ENCODE measurements at places on chromosomes 7 and 10.

- DNase-seq, result peak; percentile 84
Observed at GRCh38 chr10:124417895-124418725, 613 bp downstream of the OAT start.

DNA sequence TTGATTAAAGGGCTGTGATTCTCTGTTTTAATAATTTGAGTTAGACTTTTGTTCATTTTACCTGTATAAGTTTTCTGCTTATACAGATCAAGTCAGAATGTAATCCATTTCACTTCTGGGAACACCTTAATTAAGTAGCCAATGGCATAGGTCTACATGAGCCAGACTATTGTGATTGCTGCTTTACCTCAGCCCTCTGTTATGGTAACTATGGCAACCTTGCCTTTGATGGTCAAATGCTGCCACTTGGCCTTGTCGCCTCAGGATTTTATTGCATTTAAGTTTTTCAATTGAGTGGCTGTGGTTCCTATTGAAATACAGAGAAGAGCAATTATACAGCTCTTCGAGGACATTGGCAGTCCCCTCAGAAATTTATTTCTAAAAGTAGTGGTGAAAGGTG is 64.3 kb upstream of the TMEM106B start:
- DNase-seq, result no peak

GRCh38 chr10:96789571-96790108 is 42.5 kb upstream of the LCOR start:
- DNase-seq, result no peak

DNA sequence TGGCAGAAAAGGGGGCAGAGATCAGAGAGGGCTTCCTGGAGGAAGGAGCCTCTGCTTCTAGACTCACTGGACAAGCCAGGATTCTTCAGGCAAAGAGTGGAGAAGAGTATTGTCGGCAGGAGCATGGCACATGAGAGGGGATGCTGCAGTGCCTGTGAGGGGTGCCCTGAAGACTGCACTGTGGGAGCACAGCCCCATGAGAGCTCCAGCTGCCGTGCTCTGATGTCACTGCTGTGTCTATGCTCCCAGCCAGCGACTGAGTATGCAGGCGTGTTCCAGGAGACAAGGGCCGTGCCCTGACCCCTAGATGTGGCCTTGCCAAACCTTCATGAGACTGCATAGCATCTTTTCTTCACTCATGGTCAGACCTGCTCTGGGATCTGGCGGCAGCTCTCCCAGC is 339.1 kb downstream of the RPS24 start:
- DNase-seq, result no peak

DNA sequence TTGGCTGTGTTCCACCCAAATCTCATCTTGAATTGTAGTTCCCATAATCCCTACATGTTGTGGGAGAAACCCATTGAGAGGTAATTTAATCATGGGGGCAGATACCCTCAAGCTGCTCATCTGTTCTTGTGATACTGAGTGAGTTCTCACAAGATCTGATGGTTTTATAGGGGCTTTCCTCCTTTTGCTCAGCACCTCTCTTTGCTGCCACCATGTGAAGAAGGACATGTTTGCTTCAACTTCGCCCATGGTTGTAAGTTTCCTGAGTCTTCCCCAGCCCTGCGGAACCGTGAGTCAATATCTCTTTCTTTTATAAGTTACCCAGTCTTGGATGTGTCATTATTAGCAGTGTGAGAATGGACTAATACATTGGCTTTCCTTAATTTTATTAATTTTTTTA is 527.8 kb downstream of the MDFIC start:
- no peak for DNase-seq

DNA sequence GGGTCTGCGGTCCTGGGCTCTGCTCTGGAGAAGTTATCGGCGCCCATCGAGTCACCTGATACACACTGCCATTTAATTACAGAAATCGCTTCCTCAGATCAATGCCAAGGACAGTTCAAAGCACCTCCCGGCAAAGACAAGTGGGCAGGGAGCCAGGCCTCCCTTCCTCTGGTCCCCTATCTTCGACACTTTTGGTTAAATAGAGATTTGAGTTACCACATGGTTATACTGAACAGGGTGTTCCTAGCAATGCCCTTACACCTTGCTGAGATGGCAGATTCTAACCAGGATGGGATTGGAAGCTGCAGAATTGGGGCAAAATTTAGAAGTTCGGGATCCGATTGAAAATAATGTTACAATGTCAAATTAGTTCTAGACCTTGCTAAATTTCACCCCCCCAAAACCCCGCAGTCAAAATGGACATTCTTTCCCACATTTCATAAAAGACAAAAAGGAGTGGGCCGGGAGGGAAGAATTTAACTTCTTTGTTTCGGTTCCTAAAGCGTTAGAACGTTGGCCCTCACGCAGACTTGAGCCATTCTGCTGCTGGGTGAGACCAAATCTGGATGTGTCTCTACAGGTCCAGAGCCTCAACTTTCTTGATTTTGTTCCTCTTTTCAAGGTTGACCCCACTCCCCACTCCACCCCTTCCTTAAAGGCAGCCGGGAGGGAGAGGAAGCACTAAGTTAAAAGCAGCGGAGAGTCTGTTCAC is 2.2 kb upstream of the DLX5 start:
- DNase-seq, result no peak

DNA sequence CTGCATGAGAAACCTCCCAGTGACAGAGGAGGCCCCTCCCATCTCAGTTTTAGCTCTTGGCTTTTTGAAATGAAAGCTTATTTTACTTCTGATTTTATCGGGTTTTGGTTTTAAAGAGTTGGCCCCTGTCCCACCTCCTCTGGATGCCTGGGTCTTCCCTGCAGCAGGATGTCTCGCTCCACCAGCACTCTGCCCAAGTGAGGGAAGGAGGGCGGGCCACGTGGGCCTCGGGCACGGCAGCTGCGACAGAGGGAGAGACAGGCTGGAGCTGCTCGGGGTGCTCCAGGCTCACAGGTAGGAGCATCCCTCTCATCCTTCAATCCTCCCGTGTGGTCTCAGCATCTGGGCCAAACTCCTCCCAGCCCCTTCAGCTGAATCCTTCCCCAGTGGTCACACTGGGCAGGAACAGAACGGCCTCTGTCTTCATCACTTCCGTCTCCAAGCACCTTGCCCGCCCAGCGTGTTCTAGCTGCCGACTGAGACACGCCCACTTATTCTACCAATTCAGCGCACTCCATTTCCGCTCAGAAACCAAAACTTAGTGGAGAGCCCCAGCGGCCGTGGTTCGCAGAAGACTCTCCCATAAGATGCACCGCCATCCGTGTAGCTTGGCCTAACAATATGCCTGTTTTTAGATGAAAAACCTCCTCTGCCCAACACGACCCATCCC is 222.9 kb downstream of the GLRX3 start:
- no peak for DNase-seq

GRCh38 chr7:38274927-38275620 is 1.6 kb upstream of the TARP start:
- DNase-seq, result no peak

DNA sequence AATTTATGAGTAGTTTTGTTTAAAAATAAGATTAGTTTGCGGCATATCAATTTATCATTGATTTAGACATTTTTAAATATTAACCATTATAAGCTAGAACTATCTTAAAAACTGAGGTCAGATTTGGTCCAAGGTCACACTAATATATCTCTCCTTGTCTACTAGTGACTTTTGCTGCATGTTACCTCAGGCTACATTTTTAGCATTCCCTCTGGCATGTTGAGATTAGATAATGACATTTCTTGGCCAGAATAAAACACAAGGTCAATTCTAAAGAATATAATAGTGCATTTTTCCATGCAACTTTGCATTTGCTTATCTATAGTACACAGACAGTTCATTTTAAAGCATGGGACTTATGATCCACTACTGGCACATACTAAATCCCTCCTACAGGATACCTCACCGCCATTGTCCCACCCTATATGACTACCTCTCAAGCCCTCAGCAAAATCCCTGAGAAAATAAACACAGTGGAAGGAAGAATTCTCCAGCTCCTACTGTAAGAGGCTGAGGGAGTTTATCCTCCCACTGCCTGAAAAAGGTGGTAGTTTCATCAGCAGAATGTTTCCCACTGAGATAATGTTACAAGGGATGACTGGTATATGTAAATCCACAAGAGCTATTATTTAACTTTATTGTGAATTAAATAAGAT is 816.4 kb downstream of the GRM8 start:
- no peak for DNase-seq

DNA sequence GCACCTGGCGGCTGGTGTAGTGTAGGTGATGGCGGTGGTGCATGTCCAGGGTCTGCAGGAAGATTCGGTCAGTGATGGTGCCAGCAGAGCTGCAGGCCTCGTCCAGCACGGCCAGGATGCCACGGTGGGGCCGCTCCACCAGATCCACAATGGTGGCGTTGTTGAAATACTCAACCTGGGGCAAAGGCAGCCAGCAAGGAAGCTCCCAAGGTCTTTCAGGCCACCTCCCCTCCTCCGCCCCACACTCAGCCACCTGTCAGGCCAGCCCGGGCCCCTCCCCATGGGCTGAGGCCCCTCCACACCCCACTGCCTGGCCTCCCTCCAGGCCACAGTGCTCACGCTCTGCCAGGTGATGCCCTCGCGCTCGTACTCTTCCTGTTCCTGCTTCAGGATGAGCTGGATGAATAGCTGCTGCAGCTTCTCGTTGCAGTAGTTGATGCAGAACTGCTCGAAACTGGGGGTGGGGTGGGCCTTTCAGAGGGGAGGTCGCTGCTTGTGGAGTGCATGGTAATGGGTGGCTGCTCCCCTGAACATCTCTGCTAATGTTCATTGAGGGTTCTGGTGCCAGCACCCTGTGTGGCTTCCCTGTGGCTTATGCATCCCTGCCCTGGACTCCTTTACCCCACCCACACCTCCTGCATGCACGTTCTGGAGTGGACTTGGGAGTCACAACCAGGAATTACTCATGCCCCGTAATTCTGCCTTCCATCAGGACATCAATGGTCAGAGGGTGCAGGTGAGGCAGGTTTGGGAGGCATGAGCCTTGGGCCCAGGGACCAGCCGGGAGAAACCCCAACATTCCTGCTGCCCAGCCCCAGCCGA is 8.9 kb downstream of the MYO1G start:
- DNase-seq, result no peak

DNA sequence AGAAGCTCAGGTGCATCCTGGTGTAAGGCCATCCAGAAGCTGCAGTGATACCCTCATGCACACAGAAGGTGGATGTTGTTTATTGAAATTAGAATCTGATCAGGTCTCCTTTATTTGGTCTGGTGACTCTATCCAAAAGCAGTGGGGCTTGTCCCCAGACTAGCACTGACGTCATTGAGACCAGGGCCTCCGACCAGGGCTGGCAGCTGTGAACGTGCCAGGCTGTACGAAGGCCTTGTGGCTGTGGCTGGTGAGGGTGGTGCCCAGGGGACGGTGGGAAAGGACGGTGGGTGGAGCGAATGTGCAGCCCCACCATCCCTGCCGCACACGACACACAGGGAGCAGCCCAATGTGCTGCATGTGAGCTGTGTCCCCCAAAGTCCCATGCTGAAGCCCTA is 160.0 kb downstream of the ADARB2 start:
- no peak for DNase-seq

DNA sequence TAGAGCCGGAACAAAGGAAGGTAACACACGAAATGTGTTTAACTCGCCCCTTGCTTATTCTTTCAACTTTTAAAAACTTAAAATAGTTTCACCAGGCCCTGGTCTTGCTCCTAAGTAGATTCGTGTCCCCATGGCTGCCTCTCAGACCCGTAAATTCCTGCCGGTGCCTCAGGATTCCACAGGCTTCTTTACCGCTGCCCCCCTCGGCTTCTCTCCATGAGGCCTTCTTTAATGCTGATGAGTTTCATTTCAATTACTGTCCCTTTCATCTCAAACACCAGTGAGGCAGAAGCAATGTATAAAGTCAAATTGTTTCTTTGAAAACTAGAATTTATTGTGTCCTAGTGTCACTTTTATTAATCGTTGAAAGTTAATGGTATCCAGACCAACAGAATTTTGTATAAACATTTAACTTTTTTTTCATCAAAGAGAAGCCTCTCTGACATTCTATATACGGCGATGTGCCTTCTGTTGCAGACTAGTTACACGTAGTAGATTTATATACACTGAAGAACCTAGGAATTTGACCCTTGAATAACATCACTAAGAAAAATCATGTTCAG is 225.2 kb downstream of the C7orf25 start:
- no peak for DNase-seq

DNA sequence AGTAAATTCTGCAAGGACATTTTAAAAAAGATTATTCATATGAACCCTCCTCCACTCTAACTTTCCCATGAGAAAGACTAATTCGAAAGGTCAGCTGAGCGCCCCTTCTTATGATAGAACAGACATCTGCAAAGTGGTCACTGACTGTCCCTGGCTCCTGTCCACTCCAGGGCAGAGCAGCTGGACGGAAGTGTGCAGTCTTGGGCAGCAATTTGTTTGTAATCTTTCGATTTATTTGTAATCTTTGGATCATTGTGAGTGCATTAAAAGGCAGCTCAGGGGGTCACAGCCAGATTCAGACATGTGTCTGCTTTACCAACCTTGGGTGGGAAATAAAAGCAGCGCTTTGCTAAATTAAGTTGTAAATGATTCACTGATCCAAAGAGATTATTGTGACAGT is 158.8 kb upstream of the ADARB2 start:
- no peak for DNase-seq

- peak; percentile 68 for DNase-seq
Observed at GRCh38 chr10:95480102-95480900, 80.9 kb downstream of the SORBS1 start.

DNA sequence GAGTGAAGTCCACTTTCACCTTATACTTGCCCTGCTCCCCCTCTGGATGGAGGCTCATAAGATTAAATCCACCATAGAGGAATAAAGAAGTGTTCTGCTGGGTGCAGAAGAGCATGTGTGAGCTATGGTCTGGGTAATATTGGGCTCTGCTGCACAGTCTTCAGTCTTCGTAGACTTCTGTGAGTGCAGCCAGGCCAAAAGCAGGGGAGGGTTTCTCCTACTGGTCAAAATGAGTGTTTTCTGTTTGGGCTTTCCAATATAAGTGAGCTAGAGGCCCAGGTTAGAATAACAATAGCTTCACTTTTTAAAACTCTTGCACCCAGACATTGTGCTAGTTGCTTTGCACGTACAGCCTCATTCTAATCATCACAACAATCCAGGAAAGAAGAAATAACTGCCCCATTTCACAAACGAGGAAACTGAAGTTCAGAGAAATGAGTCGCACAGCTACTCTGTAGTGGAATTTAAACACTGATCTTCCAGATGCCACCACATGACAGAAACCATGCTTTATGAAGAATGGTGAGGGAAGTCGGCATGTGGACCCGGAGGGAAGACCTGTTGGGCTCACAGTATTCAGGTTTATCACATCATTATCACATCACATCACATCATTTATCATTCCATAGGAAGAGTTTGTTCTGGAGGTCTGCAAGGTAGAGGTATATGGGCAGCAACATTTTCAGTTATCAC is 23.8 kb upstream of the MSMB start:
- no peak for DNase-seq

DNA sequence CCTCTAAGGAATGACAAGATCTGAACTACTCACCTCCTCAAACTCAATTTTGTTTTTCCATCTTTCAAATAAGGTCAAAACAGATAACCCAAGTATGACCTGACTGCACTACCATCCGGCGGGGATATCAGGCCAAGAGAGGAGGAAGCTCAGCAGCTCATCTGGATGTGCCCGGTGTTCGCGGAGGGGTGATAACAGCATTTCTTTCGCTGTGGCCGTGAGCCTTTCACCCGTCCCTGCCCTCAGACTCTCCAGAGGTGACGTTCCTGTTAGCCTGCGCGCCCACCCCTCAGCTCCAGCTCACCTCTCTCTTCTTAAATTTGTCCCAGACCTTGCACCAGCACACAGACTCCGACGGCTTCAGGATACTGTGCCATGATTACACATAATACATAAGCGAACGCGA is 526 bp downstream of the ZNF248 start:
- DNase-seq, result peak; percentile 55
